ENCODE measurements at places on chromosomes 3 and 15. TPM values are rescaled to one million over a fixed set of nuclear protein-coding genes. Genes with fewer than 3 reads are reported as not detected.

The PLXNB1 gene
- total RNA-seq: 21.3 TPM

The GHRL gene
- total RNA-seq: not detected

The LMAN1L gene
- not detected for total RNA-seq

The LZTFL1 gene
- 17.8 TPM for total RNA-seq

The ADGRG7 gene
- not detected for total RNA-seq

The CD86 gene
- not detected for total RNA-seq

The ZNF621 gene
- total RNA-seq: 13.9 TPM

The IL17RE gene
- 13.9 TPM for total RNA-seq

The GTPBP8 gene
- 52.5 TPM for total RNA-seq

The OXSR1 gene
- total RNA-seq: 30.1 TPM

The ALDH1L1 gene
- total RNA-seq: not detected

The LRTM1 gene
- not detected for total RNA-seq

The TEX9 gene
- 4.1 TPM for total RNA-seq

The CCR9 gene
- total RNA-seq: not detected

The EPHB1 gene
- total RNA-seq: 0.73 TPM

The SHC4 gene
- total RNA-seq: 0.39 TPM

The TRIM59 gene
- total RNA-seq: 27.2 TPM

The GOLGA8H gene
- under 0.01 TPM for total RNA-seq

The HDC gene
- total RNA-seq: not detected

The C15orf62 gene
- not detected for total RNA-seq

The BFSP2 gene
- not detected for total RNA-seq

The TMEM40 gene
- total RNA-seq: not detected

The IL12A gene
- total RNA-seq: 3.5 TPM

The CEP63 gene
- 7.3 TPM for total RNA-seq

The C3orf49 gene
- total RNA-seq: not detected

The LRRC31 gene
- not detected for total RNA-seq

The PPM1M gene
- total RNA-seq: 17.6 TPM

The CAMK2N2 gene
- total RNA-seq: not detected

The SEC61A1 gene
- total RNA-seq: 209 TPM

The AGBL1 gene
- not detected for total RNA-seq

Data from subcutaneous preadipocyte (primary cell).